ENCODE measurements at places on chromosomes 1 and 21.

- no peak for DNase-seq
Measured at GRCh38 chr1:95223110-95223509, 10.9 kb upstream of the RWDD3 start.

GRCh38 chr1:55318116-55318817 lies 103.1 kb upstream of the USP24 start:
- no peak for DNase-seq

- DNase-seq, result no peak
Measured at GRCh38 chr1:52679048-52679447, 19.1 kb downstream of the COA7 start.

DNA sequence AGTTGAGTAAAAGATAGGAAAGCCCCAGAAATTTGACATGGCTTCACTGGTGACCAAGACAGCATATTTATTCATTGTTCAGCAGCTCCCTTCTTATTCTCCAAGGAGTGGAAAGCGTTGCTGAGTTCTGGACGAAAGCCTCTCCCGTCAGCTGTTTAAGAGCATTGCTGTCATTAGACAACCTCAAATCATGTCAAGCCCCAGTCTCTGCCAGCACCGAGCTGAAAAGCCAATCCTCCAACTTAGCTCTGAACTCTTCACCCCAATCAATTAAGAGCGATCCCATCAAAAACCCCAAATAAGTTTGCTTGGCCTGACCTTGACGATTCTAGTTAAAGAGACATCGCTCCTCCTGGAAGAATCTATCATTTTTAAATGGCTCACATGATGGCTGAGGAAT lies 110.8 kb downstream of the PLPP3 start:
- no peak for DNase-seq

GRCh38 chr21:34333121-34333739 lies 30.6 kb upstream of the KCNE2 start:
- DNase-seq, result no peak

GRCh38 chr1:240226102-240226501 lies 134.4 kb downstream of the FMN2 start:
- no peak for DNase-seq

- DNase-seq, result no peak
Measured at GRCh38 chr1:232145768-232146167, 484.2 kb downstream of the SIPA1L2 start.

GRCh38 chr1:95084317-95085176 lies 11.8 kb upstream of the ALG14 start:
- DNase-seq, result no peak

- DNase-seq, result no peak
Measured at GRCh38 chr1:38123356-38124135, 77.0 kb upstream of the POU3F1 start.

- no peak for DNase-seq
Measured at GRCh38 chr21:45467221-45467779, 62.3 kb downstream of the COL18A1 start.

DNA sequence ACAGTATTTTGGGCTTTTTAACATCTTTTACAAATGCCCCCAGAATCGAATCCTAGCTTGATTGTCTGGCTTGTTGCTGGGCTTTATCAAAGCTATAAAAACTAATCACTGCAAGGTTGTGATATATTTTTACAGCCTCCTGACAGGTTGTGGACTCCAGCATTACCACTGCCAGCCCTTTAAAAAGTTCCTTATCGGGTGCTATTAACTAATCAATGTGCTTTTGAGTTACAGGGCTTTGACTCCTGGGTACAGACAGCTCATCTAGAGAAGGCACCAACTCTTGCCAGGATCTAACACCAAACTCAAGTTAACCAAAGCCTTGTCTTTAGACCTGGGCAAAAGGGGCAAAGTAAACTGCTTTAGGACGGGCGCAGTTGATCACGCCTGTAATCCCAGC lies 16.6 kb downstream of the GON4L start:
- DNase-seq, result no peak

GRCh38 chr21:32423320-32424190 lies 11.0 kb downstream of the EVA1C start:
- no peak for DNase-seq

DNA sequence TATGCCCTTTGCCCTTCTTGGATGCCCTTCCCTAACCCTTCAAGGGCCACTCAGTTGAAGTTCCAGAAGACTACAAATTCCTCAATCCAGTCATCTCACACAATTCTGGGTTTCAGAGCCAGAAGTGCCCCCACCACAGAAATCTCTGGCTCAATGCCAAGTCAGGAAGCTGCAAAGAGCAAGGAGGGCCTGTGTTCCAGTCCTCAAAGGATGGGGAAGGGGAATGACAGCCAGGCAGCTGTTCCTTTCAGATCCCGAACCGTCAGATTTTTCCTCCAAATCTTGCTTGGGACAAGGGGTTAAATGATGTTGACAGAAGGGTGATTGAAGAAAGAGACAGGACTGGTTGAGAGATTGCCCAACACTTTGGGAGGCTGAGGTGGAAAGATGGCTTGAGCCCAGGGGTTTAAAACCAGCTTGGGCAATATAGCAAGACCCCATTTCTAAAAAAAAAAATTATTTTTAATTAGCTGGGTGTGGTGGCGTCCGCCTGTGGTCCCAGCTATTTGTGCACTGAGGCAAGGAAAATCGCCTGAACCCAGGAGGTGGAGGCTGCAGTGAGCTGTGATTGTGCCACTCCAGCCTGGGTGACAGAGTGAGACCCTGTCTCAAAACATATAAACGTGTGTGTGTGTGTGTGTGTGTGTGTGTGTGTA lies 716 bp upstream of the HPDL start:
- DNase-seq, result no peak

GRCh38 chr1:21938732-21939538 lies 1.8 kb upstream of the HSPG2 start:
- DNase-seq, result no peak

GRCh38 chr1:11735854-11736745 lies at the start of gene AGTRAP:
AGTRAP (plus strand) TSS chr1:11736136; CDS start chr1:11736209, 73 bp downstream.
- peak; percentile 87 for DNase-seq

GRCh38 chr1:62514746-62515423 lies 78.0 kb downstream of the USP1 start:
- DNase-seq, result no peak

GRCh38 chr1:212108981-212109380 lies 73.4 kb downstream of the DTL start:
- DNase-seq, result no peak

DNA sequence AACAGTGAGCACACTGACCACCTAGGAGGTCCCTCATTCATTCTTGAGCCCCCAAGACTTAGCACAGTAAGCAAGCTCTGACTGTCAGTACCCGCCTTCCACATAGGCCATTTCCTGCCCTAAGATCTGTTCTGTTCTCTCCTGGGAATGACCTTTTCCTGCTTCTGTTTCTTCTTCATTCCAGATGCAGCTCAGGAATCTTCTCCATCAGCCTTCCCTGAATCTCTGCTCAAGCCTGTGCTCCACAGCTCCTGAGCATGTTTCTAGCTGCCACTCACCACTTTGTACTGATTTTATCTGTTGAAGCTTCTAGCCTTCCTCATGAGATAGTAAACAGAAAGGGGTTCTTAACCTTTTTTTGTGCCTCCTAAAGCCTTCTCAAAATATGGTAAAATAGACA lies 56.6 kb downstream of the ZNF281 start:
- DNase-seq, result no peak

GRCh38 chr21:43001316-43001715 lies 27.0 kb downstream of the PKNOX1 start:
- DNase-seq, result no peak

DNA sequence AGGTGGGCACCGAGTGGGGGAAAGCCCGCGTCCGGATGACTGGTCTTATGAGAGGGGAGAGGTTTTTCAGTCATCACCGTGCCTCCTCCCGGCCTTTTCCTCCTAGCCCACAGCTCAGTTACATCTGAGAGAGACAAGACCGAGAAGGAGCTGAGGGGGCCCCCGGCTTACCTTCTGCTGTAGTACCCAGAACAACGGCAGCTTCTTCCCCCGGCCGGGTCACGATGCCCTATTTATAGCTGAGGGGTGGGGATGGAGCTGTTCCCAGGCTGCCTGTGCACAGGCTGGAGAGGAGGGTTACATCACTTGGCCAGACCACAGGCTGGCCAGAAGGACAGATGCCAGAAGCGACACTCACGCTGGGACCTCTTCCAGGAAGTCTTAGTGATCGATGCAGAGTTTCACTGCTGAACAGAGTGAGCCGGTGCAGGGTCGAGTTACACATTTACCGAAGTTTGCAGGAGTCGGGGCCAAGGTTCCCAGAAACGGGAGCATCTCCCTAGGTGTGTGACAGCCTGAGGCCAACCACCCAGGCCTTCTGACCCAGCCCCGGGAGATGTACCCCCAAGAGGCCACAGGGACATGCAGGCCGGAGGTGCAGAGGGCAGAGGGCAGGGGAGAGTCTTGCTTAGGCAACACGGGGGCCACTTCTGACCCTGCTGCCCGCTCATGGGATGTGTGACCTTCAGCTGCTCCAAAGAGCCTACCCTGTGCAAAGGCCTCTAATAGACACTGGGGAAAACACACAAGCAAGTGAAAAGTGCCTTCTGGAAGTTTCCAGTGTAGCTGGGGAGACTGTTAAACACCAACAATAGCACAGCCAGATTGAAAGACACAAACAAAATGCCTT lies at the start of gene AGT:
Gene AGT (minus strand): TSS at position 208 of the 850 bp plus-strand sequence. CDS start 3,299 bp downstream, outside the sequence.
- no peak for DNase-seq

DNA sequence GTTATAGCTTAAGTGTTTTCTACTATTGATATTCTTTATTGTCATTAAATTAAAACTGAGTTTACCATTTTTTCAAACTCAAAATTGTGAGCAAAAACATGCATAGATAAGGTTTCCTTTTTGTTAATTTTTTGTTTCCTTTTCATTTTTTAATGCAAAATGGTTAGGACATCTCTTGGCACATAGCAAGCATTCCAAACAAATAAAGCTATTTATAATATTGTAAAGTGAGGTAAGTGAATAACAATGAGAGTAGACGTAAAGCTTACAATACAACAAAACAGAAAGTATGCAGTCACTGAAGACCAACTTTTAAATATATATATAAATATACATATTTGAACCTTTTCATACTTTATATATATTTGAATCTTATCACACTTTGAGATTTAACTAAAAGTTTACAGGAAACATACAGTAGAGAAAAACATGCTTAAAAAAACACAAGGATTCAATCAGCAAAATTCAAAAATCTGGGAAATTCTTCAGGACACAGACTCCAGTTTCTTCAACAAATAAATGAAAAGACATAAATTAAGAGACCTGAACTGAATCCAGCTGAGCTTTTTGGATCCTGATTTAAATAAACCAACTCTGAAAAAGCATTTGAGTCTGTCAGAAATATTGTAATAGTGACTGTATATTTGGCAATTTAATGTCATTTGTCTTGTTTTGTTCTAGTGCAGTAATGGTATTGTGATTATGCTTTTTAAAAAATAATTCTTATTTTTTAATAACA lies 67.5 kb upstream of the SAMSN1 start:
- DNase-seq, result no peak

GRCh38 chr1:201515062-201515750 lies 8.3 kb upstream of the CSRP1 start:
- no peak for DNase-seq

GRCh38 chr1:212514782-212515181 lies 82.1 kb downstream of the NENF start:
- no peak for DNase-seq

DNA sequence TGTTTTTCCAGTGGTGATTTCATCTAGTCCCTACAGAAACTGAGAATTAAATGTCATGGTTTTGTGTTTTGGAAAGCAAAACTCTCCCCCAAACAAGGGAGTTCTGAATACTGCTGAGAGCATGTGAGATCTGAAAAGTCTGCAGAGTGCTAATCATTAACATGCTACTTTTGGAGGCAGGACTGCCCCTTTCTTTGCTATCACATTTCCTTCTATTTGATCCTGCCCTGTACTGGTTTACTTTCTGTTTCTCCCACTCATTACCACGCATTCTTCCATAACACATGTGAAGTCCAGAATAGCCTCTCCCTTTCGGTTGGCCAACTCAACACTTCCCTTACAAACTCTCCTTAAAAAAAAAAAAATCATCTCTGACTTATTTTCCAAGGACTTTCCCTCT lies 63.6 kb downstream of the GADD45A start:
- no peak for DNase-seq

- DNase-seq, result no peak
Measured at GRCh38 chr1:172338295-172338735, 82.2 kb upstream of the C1orf105 start.

DNA sequence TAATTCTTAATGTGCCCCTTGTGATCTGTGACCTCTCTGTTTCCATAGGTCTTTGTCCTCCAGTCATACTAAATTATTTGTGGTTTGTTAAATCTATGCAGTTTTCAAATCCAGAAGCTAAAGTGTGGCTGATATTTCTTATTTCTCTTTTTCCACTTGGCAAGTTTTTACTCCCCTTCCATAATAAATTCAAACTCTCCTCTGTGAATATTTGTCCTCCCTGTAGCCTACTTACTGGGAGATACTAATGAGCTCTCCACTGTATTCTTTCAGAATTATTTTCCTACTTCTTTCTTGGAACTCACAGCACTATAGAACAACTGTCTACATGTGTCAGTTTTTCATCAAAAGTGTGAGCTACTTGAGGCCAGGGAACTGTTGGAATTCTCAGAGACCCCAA lies 430.8 kb upstream of the PTBP2 start:
- no peak for DNase-seq

- peak; percentile 52 for DNase-seq
Measured at GRCh38 chr1:161726473-161727255, 5.3 kb downstream of the FCRLB start.

DNA sequence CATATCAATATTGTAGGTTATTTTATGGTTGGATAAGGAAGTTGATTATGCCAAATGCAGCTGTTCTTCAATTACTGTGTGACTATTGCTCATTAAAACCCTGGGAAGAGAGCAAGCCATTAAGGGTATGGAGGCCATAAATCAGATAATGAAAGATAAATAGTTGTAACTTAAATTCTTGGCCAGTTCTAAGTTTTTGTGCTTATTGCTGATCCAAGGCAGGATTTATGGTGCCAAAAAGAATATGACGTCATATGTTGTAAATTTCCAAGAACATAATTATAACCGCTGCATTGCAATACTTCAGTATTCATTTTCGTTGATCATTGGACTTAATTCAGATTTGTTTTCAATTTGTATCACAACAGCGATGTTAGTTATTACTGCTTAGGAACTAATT lies 211.6 kb downstream of the LRRC40 start:
- no peak for DNase-seq

DNA sequence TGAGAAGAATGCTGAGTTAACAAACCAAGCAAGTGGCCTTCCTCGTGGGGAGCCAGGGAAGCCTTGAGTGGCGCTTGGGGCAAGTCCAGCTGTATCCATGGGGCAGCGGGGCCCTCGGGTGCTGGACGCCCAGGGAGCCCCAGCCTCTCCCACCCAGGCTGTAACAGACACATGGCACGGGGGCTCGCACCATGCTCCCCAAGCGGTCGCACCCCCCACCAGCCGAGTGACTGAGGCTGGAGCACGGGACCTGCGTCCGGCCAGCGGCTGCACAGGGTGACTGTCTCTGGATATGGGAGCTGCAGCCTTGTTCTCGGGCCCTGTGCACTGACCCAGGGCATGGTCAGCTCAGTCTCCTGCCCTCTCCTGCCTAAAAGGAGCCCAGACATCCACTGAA lies 53.9 kb upstream of the ACTRT2 start:
- no peak for DNase-seq

DNA sequence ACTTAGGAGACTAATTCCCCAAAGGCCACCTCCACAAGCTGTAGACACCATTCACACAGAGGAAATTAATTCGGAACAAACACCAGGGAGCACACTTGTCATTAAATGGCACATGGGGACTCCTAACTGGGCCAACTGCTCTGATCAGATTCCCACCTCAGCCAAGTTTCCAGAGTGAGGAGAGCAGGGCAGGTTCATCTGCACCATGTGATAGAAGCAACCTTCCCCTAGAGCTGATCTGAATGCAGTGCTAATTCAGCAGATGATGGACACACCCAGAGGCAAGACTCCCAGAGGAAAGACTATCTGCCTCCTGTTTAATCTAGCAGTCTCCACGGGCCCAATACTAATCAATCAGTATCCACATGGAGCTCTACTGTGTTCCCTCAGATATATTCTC lies 147.0 kb downstream of the VAV3 start:
- no peak for DNase-seq

All from stimulated activated CD8-positive, alpha-beta memory T cell treated with anti-CD3 and anti-CD28 coated beads, Interleukin-15, amount 100 ng/mL, for 48 hours (primary cell).